ENCODE measurements at places on chromosomes 5 and 9.

GRCh38 chr5:71483355-71483754, 27.9 kb downstream of the BDP1 start:
- no peak for DNase-seq

DNA sequence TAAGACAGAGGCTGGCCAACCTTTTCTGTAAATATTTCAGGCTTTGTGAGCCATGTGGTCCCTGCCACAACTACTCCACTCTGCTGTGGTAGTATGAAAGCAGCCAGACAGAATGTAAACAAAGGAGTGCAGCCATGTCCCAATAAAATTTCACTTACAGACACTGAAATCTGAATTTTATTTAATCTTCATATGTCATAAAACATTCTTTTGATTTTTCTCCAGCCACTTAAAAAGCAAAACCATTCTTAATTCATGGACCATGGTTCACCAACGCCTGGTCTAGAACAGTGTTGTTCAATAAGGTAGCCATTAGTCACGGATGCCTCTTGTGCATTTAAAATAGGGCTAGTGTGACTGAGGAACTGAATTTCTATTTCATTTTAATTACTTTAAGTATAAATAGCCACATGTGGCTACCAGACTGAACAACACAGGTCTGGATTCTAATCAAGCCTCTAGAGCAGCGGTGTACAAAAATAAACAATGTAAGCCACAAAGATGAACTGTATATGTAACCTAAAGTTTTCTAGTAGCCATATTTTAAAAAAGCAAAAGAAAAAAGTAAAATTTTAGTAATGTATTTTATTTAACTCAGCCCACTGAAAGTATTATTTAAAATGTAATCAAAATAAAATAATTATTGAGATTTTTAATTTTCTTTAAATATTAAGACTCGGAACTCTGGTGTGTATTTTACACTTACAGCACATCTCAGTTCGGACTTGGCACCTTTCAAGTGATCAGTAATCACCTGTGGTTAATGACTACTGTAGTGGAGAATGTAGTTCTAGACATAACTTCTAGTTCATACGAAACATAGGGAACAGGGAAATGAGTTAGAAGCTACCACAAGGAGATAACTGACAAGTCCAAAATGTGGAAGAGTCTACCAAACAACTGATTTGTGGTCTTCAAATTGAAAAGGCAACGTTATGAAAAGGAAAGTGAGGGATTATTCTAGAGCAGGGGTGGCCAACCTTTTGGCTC, 14.3 kb downstream of the GEMIN5 start:
- no peak for DNase-seq

- peak; percentile 23 for DNase-seq
Measured at GRCh38 chr9:21286659-21287058, 18.5 kb downstream of the IFNA5 start.

DNA sequence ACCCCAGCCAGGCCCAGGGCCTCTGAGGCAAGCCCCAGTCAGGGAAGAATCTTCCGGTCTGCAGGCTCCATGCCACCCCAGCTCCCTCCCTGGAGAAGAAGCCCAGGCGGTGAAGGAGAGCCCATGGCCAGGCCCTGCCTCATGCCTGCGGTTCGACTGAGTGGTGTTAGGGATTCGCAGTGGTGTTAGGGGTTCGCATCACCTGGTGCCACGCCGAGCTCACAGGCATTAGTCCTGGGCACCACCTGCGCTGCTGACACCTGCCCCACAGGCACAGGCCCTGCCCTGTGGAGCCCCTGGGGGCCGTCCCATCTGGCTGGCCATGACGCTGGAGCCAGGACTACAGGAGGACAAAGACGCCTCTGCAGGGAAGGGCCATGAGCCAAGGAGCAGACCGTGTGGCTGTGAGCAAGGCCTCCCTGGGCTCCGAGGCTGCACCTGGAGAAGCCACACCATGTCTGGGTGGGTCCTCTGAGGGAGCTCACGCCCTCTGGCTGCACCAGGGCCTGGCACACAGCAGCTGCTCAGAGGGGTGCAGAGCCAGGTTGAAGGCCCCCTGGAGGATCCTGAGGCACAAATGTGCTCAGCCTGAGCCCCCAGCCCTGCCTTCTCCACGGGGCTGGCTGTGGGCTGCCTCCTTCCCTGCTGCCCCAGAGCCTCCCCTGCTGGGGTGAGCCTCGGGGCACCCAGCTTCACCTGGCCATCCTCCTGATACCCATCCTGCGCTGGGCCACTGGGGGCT, 27.6 kb upstream of the RNF130 start:
- no peak for DNase-seq

DNA sequence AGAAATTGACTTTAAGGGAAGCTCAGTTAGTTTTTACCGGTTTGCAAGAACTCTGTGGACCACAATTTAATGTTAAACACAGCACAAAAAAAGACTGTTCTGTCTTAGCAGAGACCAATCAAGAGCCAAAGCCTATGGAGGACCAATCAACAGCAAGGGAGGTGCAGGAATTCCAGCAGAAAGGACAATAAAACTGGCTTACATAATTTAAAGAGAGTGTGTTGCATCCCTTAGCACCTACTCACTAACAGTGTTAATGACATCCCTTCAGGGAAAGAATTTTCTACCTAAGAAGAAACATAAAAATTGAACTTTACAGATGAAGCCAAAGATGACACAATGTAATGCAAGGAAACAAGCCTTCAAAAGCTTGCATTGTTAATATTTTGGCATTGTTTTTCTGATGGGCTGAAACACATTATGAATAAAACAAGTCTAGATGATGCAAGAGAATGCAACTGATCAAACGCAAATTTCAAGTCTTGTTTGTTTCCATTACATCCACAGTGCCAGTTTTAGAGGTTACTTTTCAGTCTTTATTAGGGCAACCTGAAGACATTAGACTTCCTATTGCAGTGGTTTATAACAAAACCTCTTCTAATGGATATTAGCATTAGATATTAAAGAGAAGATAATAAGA, 111.3 kb upstream of the FST start:
- DNase-seq, result no peak
